Gastroesophageal sphincter (tissue), 4 donors: ENCODE measurements at places on chromosomes 2 and 18. TPM values are rescaled to one million over a fixed set of nuclear protein-coding genes. Genes with fewer than 3 reads are reported as not detected.

Gene PIEZO2
- 1.7 TPM for total RNA-seq

Gene IL36RN
- not detected for total RNA-seq

Gene TMEM17
- 1.3 TPM for total RNA-seq

Gene PAX8
- 2.5 TPM for total RNA-seq

Gene SPP2
- total RNA-seq: not detected

Gene FHOD3
- total RNA-seq: 36.7 TPM

Gene PROM2
- total RNA-seq: 36.4 TPM

Gene EVA1A
- not detected for total RNA-seq

Gene SMIM21
- total RNA-seq: not detected

Gene CHRND
- total RNA-seq: not detected

Gene PTPN18
- 43.4 TPM for total RNA-seq

Gene LYG2
- not detected for total RNA-seq

Gene MSGN1
- total RNA-seq: not detected

Gene DNAJC5G
- not detected for total RNA-seq

Gene CXCR2
- total RNA-seq: 3.2 TPM

Gene FBXO48
- total RNA-seq: 0.57 TPM

Gene FER1L5
- total RNA-seq: not detected

Gene ACP1
- 79.5 TPM for total RNA-seq

Gene ADAM23
- total RNA-seq: 3.4 TPM

Gene TMEM247
- not detected for total RNA-seq

Gene TRIM43
- not detected for total RNA-seq

Gene IL36A
- not detected for total RNA-seq

Gene CAVIN2
- total RNA-seq: 151 TPM

Gene STARD6
- not detected for total RNA-seq

Gene INPP5D
- 6.5 TPM for total RNA-seq

Gene CMPK2
- total RNA-seq: 7.8 TPM

Gene C1GALT1C1L
- total RNA-seq: 1.6 TPM

Gene RAB31
- 113 TPM for total RNA-seq

Gene C2orf78
- total RNA-seq: not detected

Gene CLASP1
- total RNA-seq: 72.0 TPM

Gene SOWAHC
- 16.8 TPM for total RNA-seq

Gene ANKRD53
- 2.8 TPM for total RNA-seq

Gene ERMN
- not detected for total RNA-seq

Gene C18orf63
- total RNA-seq: not detected

Gene DLGAP1
- total RNA-seq: 1.5 TPM

Gene SERPINB13
- total RNA-seq: 1.7 TPM

Gene GNAL
- total RNA-seq: 24.6 TPM

Gene LCT
- total RNA-seq: not detected

Gene SLC14A1
- 6.6 TPM for total RNA-seq

Gene ASTL
- not detected for total RNA-seq

Gene RBMS1
- 92.0 TPM for total RNA-seq

Gene FTCDNL1
- total RNA-seq: 1.4 TPM

Gene PRSS56
- total RNA-seq: not detected

Gene CCDC150
- not detected for total RNA-seq

Gene AKAIN1
- total RNA-seq: not detected

Gene HJURP
- not detected for total RNA-seq

Gene NIF3L1
- total RNA-seq: 15.6 TPM
